ENCODE measurements at places on chromosomes 2 and 18.

GRCh38 chr2:163887182-163887581 lies 151.4 kb upstream of the FIGN start:
- no peak for DNase-seq

DNA sequence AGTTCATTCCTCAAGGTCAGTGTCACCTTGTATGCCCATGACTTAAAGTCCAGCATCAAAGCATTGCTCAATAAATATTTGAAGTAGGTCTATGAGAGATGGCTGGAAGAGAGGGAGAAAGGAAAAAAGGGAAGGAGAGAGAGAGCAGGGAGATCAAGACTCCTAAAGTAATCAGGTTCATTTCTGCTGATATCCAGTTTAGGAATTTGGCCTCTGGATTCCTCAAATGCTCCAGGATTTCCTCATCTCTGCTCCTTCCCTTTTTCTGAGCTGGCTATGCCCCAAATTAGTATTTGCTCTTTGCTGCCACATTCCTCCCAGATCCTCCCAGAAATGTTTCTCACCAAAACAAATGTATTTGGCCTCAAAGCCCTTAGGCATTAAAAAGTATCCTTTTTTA lies 739.4 kb upstream of the CHAC2 start:
- peak; percentile 83 for DNase-seq

GRCh38 chr18:11842562-11842961 lies 8.7 kb upstream of the CHMP1B start:
- no peak for DNase-seq

- DNase-seq = no peak
These were observed 180.6 kb downstream of the RDH14 start for GRCh38 chr2:18379870-18380269.

- peak; percentile 37 for DNase-seq
These were observed 274.3 kb upstream of the TRIB2 start for GRCh38 chr2:12442476-12442847.

GRCh38 chr2:148719941-148720436 lies 75.4 kb downstream of the EPC2 start:
- DNase-seq = peak; percentile 7

DNA sequence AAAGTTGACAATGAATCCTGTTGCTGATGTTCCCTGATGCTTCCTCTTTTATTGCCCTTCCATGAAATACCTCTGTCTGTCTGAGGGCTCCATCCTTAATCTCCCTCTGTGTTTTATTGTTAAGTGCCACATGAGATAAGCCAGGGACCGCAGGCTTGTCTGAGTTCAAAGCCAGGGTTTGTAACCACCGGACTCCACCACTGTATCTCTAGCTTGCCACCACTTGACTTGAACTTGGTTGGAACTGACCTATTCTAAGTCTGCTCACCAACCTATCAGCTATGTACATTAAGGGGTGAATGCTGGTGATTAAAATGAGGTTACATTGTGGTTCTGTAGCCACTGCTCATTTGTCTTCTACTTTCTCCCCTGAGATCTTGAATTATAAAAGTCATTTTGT lies 328.5 kb upstream of the ZEB2 start:
- no peak for DNase-seq

DNA sequence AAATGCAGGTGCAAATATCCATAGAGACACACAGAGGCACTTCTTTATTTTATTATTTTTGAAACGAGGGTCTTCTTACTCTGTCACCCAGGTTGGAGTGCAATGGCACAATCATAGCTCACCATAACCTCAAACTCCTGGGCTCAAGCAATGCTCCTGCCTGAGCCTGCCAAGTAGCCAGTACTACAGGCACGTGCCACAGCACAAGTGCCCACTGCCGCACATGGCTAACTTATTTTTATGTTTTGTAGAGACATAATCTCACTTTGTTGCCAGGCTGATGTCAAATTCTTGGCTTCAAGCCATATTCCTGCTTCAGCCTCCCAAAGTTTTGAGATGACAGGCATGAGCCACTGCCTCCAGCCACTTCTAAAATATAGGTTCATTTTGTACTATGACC lies 537.6 kb downstream of the THSD7B start:
- DNase-seq = no peak

DNA sequence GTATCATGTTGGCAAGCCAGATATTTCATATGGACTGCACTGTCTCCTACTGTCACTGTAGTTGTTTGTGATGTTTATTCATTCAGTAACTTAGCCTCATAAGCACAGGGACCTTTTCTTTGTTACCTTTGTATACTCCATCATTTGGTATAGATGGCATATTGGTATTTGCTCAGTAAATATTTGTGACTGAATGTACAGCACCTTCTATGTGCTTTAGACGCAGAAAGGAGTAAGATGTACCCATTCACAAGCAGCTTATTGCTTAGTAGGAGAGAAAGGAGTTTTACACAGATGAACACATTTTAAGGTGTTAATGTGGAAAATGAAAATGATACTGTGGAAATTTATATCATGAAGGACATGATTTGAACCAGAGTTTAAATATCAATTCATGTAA lies 12.0 kb downstream of the EPC2 start:
- no peak for DNase-seq

- no peak for DNase-seq
These were observed 32.9 kb downstream of the EHD3 start for GRCh38 chr2:31266804-31267203.

- peak; percentile 3 for DNase-seq
These were observed 1266.8 kb upstream of the TMEFF2 start for GRCh38 chr2:193461431-193461934.

GRCh38 chr2:204468746-204469429 lies 76.4 kb upstream of the PARD3B start:
- peak; percentile 67 for DNase-seq

DNA sequence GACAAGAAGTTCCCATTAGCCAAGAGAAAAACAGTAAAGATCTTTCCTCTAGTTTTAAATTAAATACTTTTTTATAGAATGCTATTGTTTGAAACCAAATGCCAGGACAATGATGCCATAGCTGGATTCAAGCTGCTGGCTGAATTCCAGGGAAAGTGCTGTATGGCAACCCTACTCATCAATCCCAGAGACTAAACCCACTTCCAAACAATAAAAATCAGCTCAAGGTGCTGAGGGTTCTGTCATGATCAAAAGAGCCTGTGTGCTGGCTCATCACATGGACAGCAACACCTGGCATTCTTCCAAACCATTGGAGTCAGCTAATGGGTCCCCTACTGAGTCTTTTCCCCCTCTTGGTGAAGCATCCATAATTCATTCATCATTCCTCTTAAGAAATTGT lies 53.7 kb upstream of the PARD3B start:
- DNase-seq = peak; percentile 56

DNA sequence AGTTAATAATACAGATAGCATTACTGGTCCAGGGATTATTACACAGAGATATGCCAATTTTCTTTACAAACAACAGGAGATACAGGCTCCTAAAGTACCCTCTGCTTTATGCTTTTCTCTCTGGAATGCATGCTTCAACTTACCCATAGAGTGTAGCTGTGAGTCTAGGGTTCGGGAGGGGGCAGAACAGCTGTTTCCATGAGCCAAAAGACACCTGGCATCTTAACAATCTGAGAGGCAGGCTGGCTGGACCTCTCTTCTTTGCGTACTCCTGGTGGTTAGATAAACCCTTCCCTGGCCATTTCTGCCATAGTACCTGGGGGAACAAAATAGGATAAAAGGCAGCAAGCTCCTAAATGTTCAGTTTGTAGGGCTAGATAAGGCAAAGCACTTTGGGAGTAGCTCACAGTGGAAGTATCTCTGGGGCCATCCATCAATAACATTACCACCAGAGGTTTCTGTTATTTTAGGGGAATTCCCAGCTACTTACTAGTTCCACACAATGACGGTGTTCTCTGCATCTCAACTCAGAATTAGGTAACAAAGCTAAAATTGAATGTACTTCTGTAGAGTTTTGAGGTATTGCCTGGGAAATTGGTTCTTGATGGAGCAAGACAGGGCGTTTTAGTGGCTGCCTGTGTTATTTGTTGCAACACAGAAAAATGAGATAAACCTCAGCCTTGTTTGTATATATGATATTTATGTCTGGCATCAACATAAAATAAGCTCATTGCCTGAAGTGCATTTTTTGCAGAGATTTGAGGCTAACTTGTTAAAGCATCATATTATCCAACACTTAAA lies 6.2 kb upstream of the CCDC85A start:
- no peak for DNase-seq

DNA sequence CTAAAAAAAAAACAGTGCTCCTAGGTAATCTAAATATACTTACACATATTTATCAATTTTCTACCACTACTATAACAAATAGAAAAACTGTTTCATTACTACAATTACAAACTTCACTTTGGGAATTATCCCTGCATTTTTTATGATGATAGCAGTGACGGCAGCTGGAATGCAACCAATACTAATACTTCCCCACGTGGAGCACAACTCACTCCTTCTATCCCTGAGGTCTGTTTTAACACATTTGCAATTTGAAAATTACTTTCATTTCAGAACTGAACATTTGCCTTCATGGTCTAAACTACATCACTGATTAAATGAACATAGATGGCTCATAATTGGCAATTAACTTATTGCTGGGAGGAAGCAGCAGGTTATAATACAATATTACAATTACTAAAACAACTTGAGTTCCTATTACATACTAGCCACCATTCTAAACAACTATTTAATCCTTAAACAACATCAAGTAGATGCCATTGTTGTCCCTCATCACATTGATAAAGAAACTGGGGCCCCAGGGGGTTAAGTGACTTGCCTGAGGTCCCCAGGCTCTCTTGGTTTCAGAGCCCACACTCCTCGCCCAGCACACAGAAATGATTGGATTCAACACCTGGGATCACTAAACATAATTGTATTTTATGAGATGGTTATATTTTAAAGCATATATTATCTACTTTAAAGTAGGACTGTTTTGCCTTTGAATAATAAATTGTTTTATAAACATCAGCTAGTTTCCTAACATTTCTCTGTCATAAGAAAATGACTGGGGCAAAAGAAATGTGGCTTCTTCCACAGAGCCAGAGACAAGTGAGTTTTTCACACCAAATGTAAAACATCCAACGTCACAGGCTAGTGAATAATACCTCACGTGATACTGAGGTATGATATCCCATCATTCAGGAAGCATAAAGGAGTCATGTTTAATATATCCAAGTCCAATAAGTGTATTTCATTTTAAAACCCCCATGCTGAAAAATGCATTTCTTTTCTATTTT lies 6.2 kb downstream of the COLEC12 start:
- peak; percentile 69 for DNase-seq

DNA sequence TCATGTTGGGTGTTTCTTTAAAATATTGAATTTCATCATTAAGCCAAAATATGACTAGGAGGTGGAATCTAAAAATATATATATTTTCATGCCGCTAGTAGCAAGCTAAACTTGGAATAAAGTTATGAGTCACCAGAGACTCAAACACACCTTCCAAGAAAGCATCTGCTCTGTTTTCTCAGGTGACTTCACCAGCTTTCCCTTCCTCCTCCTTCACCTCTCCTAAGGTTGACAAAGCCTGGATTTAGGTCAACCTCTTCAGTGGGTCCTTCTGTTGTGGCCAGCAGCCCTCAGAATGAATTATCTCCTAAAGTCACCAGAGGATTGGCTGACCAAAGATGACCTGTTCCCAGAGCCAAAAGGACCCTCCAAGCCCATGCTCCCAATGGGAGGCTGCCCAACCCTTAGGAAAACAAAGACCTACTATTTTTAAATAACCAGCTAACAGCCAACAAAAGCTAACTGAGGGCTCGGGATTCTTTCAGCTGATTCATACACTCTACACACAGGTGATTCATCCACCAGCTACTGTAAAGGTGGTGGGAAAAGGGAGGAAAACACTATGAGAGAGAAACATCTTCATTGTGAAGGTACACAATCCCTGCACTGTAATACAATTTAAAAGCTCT lies 113.9 kb downstream of the MYO5B start:
- no peak for DNase-seq

DNA sequence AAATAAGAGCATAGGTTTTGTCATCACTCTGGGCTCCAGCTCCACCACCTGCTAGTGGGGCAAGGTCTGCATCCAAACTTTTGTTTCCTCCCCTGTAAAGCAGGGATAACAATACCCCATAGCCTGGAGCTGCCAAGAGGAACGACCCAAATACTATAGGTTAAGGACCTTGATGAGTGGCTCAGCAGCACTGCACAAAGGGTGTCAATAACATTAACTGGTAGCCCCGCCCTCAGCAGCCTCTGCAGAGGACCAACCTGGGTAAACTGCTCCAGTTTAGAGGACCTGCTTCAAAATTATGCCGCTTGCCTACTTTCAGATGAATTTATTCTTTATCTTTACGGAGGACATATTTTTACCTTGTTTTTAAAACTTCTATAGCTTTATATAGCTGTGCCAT lies 65.8 kb upstream of the RIOK3 start:
- DNase-seq = no peak

DNA sequence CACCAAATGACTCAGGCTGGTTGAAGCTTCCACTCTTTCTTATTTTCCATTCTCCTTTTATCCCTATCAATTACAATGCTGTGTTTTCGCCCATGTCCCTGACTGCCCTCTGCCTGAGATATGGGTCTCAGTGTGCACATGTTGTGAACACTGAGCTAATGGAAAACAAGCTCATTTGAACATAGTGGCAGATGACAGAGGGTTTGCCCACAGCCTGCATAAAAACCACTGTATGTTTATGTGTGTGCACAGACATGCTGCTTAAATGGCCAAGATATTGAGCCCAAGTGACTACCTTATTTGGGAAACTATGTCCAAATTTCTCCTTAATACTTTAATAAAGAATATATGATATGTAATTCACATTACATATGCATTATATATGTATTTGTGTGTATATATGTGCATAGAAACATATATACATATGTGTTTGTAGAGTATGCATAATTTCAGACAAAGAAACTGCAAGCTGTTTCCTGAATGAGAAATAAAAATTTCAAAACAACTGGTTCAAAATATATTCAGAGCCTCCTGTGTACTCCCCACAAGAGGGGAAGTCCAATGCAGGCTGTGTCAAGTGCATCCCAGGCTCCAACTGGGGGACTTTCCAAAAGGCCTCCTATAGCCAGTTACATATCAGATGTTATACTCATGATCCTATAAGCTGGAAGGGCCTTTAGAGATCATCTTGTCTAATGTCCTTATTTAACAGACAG lies 92.7 kb upstream of the CD302 start:
- no peak for DNase-seq

- DNase-seq = no peak
These were observed 146.2 kb upstream of the ITGA4 start for GRCh38 chr2:181310967-181311366.

GRCh38 chr2:26400723-26401122 lies 997 bp upstream of the DRC1 start:
- DNase-seq = no peak

All from fibroblast of upper back skin (primary cell).